GM23248 (cell line): ENCODE measurements at places on chromosomes 4 and X.

DNA sequence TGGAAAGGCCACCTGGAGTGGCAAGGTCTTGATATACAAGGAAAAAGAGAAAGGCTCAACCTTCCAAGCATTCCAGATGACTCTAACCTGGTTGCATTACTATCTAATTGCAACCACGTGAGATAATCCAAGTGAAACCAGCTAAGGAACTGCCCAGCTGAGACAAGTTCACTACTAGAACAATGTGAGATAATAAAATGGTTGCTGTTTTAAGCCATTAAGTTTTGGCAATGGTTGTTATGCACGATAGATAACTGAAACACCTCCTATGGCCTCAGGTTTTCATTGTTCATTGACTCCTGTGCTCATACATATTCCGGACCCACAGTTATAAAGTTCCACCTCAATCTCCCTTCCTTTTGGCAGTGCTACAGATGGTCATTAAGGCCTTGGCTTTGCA is 9.2 kb upstream of the CXorf66 start:
- no peak overlapping the region for H3K4me3 ChIP-seq
- H3K36me3 ChIP-seq = no peaks in the 10 kb centered on the region
- H3K27me3 ChIP-seq = no peaks in the 10 kb centered on the region
- no peak for DNase-seq

DNA sequence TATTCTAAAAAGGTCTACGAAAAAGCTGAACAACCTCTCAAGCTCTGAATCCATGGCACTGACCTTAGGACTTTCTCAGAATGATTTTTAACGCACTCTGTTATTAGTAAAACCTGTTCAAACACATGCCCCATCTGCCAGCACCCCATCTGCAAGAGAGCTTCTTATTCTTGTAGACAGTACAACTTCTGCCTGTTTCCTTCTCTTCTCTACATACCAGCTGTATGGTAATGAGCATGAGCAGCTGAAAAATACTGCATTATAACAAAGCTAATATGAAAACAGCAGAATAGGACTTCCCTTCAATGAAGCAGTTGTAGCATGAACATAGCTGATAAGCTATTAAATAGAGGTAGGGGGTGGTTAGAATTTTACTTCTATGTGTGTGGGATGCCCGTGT is 167.9 kb downstream of the FBXW7 start:
- DNase-seq = no peak
- no peak overlapping the region for H3K27ac ChIP-seq
- peaks cover 16% of the 10 kb centered on the region for H3K4me1 ChIP-seq
- no peaks in the 10 kb centered on the region for H3K36me3 ChIP-seq

GRCh38 chr4:51835855-51836254 is 7.1 kb upstream of the DCUN1D4 start:
- DNase-seq = no peak
- no peak overlapping the region for H3K27ac ChIP-seq
- H3K4me1 ChIP-seq = no peaks in the 10 kb centered on the region
- no peaks in the 10 kb centered on the region for H3K36me3 ChIP-seq
- H3K4me3 ChIP-seq = no peak overlapping the region

- H3K27me3 ChIP-seq = no peaks in the 10 kb centered on the region
- DNase-seq = no peak
- no peak overlapping the region for H3K27ac ChIP-seq
- H3K4me1 ChIP-seq = no peaks in the 10 kb centered on the region
These were observed 96.6 kb upstream of the BANK1 start for GRCh38 chr4:101693842-101694398.

DNA sequence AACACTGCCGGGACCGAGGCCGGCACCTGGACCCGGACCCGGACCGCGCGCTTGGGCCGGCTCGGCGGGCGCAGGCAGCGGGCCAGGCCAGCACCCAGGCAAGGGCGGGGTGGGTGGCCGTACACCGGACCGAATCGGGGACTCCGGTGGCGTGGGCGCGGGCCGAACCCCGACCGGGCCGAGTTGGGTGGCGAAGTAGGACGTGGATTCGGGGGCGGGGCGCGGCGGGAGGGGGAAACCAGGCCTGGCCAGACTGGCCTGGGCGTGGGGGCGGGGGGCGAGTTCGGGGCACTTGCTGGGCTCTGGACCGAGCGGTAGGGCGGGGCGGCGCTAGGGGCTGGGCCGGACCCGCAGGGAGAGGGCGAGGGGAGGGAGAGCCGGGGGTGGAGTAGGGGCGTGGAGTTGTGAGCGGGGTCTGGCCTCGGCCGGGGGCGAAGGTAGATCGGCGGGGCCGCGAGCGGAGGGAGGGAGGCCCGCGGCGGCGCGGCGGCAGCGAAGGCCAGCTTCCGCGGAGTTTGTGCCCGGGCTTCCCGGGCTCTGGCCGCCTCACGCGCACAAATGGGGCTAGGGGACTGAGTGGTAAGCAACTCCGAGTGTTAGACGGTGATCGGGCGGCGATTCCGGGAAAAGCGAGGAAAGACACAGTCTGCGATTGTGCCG is 1.8 kb upstream of the BCORL1 start:
- DNase-seq = peak; percentile 35
- no peaks in the 10 kb centered on the region for H3K36me3 ChIP-seq
- H3K4me1 ChIP-seq = no peaks in the 10 kb centered on the region

DNA sequence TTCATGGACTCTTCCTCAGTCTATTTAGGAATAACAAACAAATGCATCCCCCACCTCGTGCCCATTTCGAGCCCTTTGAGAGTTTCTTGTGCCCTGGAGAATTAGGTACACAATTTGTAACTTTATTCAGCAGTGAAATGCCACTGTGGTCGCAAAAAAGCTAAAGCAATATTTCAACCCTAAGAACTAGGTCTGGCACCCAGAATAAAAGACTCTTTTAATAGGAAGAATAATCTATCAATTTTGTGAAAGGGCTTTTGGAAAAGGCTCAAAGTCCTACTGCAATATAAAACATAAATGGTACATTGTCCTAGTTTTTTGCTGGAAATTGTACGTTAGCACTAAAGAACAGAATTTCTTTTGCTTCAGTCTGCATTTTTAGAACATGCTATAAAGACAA is 304.6 kb upstream of the TENM3 start:
- no peaks in the 10 kb centered on the region for H3K4me1 ChIP-seq
- H3K36me3 ChIP-seq = no peaks in the 10 kb centered on the region
- no peak overlapping the region for H3K27ac ChIP-seq
- H3K4me3 ChIP-seq = no peak overlapping the region
- H3K27me3 ChIP-seq = no peaks in the 10 kb centered on the region

DNA sequence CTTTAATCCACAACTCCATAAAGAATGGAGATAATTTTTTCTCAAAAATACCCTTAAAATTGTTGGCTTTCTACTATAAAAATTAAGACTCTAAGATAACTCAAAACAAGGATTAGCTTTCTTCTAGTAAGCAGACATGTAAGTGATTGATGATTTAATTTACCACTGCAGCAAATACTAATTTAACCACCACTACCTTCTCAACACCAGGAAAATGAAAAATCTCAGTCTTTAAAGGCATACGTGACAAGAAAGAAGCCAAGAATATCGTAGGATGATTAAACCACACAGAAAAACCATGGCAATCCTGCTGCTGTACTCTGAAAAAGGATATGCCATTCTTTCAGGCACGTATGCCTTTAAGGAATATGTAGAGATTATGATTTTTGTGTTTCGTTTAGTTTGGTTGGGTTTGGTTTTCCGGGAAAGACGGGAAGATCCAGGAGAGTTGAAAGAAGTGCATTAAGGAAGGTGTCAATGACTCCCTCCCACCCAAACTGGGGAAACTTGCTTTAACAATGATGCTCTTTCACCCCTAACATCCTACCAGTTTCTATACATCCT is 881 bp downstream of the LRCH2 start:
- H3K4me3 ChIP-seq = peak overlapping the region; percentile 78
- no peaks in the 10 kb centered on the region for H3K27me3 ChIP-seq
- H3K27ac ChIP-seq = no peak overlapping the region
- no peaks in the 10 kb centered on the region for H3K36me3 ChIP-seq
- H3K4me1 ChIP-seq = no peaks in the 10 kb centered on the region
- DNase-seq = peak; percentile 24

DNA sequence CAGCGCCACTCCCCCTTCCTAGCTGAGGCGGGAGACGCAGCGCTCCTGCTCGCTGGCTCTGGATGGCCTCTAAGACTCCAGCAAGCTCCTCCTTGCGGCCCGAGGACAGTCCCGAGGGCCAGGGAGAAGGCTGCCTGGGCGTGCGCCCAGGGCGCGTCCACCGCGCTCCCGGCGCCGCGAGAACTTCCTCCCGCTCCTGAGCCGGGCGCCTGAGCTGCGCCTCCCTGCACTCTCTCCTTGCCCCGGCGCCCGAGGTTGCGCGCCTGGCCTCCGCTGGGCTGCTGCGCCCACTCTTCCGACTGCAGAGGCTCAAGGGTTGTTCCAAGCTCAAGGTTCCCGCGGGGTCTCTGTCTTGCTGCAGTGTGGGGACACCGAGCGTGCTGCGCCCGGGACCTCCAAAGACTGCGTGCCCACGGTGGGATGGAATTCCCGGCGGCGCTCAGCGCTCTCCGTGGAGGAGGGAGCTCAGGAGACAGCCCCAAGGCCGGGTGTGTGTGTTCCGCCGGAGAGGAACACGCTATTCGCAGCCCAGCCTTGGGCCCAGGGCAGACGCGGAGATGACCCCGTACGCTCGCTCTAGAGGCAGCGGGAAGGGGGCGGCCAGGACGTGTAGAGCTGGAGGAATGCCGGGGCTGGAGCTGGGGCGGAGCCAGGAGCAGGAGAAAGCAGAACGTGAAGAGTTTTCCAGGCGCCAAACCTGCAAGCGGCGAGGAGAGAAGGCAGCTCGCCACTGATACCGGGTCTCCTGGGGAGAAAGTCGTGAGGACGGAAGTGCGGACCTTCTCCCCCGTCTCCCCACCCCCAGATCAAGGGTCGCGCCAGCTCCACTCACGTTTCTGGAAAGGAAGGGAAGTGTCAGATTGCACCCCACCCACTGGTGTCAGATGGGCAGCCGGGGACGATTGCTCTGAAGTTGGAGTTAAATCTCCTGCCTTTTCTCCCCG is at the start of gene ARHGAP6:
TSS of gene ARHGAP6 (minus strand) at position 753 of the 944 bp plus-strand sequence. CDS start 1,092 bp downstream, outside the sequence.
- peak; percentile 57 for DNase-seq
- peaks cover 23% of the 10 kb centered on the region for H3K27me3 ChIP-seq
- H3K27ac ChIP-seq = no peak within 1 kb of the TSS
